ENCODE measurements at places on chromosomes 11 and 22.

GRCh38 chr22:31603574-31603973, 58.4 kb downstream of the PISD start:
- DNase-seq, result no peak

GRCh38 chr11:67381244-67381972, 8.0 kb upstream of the CLCF1 start:
- DNase-seq, result no peak

- no peak for DNase-seq
Measured at GRCh38 chr22:34072585-34072984, 152.3 kb upstream of the LARGE1 start.

DNA sequence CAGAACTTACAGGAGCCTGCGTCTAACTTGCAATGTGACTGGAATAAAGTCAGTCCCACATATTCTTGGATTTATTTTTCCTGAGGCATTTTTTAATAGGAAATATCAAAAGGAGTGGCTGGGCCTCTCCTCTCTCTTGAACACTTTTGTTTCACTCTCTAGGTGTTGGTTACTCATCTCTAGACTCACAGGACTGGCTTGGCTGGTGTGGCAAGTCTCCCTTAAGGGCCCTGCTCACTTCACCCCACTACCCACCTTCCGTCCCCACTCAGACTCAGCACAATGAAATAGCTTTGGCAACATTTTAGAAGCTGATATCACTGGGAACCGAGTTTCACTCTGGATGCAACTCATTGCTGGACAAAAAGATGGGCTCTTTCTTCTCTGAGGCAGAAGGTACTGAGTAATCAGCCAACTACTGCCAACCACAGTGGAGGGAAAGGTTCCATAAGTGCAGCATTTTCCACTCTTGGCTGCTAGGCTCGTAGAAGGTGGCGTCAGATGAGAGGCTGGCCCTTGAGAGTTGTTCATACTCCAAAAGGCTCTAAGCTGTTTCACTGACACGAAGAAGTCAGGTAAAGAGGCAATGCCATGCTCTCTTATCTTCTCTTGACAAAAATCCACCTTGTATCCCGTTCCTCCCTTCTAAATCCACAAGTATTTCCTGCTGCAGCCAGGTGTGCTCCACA, 390.6 kb downstream of the SOX6 start:
- no peak for DNase-seq

DNA sequence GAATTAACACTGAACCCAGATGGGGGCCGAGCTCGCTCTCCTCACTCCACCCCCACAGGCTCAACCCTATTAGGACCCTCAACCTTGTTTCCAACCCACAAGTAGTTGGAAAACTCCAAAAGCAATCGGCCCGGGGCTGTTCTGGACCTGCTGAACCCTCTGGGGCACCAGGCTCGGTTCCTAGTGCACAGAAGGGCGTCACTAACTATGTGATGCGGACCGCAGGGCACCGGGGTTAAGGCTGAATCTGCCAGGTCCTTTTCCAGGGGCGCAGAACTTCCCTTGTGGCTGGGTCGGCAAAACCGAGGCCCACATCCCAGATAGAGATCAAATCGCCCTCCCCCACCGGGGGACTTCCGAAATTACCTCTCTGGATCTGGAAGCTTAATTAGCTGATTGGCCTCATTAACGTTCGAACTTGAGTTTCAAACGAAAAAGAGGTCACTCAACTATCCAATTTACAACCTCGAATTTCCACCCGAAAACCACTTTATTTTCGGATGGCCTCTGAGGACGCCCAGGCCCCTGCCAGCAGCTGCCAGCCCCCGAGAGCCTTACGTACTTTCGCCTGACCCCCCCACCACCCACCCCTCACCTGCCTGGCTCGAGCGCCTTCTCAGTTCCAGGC, 1.7 kb downstream of the SHANK2 start:
- no peak for DNase-seq

DNA sequence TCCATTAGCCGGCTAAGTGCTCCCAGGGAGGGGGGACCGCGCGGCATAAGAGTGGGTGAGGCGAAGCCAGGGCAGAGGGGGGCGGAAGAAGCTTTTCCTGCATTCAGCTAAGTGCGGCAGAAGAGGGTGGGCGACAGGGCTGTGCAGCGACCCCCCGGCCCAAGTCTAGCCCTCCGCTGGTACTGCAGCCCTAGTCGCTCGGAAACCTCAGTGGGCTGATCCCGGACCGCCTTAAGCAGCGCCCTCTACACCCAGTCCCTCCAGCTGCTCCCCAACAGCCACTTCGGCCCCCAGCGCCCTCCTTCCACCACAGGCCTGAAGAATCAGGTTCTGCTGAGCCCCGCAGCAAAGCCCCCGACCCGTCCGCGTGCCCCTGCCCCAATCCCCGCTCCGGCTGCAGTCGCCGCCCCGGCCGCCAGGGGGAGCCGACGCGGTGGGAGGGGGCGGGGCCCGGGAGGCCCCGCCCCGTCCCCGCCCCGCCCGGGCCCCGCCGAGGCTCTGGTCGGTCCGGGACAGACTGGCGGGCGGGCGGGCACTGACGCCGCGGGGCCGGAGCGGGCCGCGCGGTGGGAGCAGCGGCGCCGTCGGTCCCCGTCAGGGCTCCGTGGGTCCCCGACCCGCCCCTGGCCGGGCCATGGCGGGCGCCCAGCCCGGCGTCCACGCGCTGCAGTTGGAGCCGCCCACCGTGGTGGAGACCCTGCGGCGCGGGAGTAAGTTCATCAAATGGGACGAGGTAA, at the start of gene PLCB3:
Gene PLCB3 (plus strand): TSS at position 515 of the 737 bp plus-strand sequence. CDS start 120 bp downstream, at position 635.
- DNase-seq, result peak; percentile 50

- no peak for DNase-seq
Measured at GRCh38 chr11:47564933-47565339, 463 bp upstream of the PTPMT1 start.

- DNase-seq, result no peak
Measured at GRCh38 chr11:76794371-76795289, 11.5 kb downstream of the TSKU start.

DNA sequence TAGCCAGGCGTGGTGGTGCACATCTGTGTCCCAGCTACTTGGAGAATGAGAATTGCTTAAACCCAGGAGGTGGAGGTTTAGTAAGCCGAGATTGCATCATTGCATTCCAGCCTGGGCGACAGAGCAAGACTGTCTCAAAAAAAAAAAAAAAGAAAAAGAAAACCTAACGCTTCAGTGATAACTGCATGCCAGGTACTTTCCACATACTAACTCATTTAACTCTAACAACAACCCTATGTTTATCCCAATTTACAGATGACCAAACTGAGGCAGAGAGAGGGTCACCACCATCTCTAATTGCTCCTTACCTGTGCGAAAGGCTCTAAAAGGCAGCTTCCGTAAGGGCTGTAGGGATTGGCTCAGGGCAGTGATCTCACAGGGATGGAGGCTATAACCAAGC, 11.6 kb downstream of the PISD start:
- no peak for DNase-seq

GRCh38 chr11:19208181-19208580, 6.4 kb upstream of the CSRP3 start:
- no peak for DNase-seq

GRCh38 chr11:72247584-72247983, 3.6 kb upstream of the PHOX2A start:
- no peak for DNase-seq

DNA sequence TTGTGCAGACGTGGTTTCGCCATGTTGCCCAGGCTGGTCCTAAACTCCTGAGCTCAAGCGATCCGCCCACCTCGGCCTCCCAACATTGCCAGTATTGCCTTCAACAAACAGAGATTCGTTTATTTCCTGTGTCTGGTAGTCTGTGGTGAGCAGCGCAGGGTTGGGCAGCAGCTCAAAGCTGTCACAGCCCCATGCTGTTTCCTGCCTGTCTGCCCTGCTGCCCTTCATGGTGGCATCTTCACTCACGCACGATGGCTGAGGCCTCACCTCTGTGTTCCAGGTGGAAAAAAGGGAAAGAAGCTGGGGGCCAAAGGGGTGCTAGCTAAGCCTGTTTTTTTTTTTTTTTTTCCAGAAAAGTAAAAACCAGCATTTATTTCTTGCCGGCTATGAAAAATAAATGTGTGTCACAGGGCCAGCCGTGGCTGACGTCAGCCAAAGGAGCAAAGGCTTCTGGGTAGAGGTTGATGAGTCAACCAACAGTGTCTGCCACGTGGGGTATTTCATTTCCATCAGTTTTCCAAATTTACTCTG, 28.8 kb downstream of the TBC1D22A start:
- DNase-seq, result peak; percentile 72

GRCh38 chr11:75802913-75803820, 11.8 kb upstream of the UVRAG start:
- DNase-seq, result peak; percentile 70

GRCh38 chr11:47943721-47944586, 36.4 kb upstream of the PTPRJ start:
- no peak for DNase-seq

DNA sequence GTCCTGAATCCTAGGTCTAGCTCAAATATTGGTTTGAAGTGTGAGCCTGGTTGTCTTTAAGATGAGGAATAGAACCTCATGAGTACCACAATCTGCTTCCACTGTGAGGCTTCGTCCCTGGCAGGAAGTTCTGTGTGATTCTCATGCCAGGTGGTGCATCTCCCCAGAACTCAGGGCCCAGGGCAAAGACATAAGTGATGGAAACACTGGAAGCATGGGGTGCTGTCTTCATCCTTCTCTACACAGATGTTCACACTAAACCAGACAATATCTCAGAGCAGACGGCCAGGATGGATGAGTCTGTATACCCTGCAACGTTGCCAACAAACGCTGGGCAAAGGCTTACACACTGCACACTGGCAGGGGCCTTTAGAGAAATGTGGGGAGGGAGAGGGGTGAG, 475.9 kb upstream of the B3GAT1 start:
- no peak for DNase-seq

DNA sequence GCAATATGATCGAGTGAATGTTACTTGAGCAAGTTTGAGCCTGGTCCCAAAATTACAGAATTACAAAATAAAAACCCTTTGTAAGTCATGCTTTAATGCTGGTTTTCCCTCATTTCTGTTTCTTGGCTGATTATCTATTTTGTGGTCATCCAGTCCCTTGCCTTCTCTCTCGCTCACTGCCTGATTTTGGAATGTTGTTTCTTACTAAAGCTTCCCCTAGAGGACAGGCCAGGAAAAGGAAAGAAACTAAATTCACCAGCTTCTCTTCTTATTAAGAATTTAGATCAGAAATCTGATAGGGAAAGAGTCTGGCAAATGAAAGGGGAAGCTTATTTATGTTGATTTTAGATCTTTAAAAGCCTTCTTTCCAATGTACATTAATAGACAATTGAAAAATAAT, 16.6 kb upstream of the BDNF start:
- no peak for DNase-seq

DNA sequence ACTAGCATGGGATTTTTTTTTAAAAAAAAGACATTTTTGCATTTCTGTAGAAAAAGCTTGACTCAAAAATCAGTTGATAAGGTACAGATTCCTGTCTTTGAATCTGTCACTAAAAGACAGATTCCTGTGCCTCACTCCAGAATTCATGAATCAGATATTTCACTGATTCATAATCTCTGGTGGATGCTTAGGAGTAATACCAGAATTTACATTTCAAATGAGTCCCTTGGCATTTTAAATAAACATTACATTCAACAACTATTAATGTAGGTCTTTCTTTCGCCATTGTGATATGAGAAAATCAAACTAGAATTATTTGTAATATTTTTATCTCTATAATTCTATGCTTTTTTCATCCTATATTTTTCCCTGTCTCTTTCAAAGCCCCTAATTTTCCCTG, 128.3 kb downstream of the APIP start:
- no peak for DNase-seq

GRCh38 chr11:119894916-119895315, 165.9 kb upstream of the NECTIN1 start:
- DNase-seq, result no peak

GRCh38 chr22:31776231-31776630, 22.4 kb downstream of the DEPDC5 start:
- DNase-seq, result no peak

- no peak for DNase-seq
Measured at GRCh38 chr11:123111465-123111864, 49.5 kb upstream of the HSPA8 start.

DNA sequence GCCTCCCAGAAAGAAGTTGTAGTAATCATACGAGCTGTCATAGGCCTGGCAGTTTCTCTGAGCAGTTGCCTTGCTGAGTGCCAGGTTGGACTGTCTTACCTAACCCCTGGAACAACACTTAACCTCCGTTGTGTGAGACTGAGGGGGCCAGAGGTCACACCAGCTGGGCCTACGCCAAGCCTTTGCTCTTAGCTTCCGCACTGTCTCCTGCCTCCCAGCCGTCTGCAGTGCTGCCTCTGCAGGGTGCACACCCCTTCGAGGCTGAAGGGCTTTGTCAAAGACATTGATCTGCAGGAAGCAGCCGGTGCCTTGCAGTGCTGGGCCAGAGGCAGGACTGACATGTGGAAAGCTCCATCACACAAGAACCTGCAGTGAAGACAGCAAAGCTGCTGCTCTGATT, 16.7 kb downstream of the TAB1 start:
- DNase-seq, result no peak

GRCh38 chr11:25988178-25988577, 343.8 kb upstream of the ANO3 start:
- DNase-seq, result no peak

DNA sequence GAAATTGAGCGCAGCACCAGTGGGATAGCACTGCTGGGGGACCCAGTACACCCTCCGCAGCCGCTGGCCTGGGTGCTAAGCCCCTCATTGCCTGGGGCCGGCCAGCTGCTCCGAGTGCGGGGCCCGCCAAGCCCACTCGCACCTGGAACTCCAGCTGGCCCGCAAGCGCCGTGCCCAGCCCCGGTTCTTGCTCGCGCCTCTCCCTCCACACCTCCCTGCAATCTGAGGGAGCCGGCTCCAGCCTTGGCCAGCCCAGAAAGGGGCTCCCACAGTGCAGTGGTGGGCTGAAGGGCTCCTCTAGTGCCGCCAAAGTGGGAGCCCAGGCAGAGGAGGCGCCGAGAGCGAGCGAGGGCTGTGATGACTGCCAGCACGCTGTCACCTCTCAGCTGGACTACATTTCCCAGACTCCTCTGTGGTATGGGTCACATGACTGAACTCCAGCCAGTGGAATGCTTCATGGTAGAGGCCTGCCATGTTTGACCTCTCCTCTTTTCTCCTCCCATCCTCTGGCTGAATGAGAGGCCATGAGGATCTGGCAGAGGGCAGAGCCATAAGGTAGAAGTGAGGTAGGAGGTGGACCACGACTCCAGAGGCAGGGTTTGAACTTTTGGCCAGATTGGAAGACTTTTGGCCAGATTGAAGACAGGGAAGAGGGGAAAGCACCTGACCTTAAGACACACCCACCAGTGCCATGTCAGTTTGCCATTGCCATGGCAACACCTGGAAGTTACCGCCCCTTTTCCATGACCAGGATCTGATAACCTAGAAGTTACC, 6.2 kb downstream of the MRGPRD start:
- DNase-seq, result no peak

DNA sequence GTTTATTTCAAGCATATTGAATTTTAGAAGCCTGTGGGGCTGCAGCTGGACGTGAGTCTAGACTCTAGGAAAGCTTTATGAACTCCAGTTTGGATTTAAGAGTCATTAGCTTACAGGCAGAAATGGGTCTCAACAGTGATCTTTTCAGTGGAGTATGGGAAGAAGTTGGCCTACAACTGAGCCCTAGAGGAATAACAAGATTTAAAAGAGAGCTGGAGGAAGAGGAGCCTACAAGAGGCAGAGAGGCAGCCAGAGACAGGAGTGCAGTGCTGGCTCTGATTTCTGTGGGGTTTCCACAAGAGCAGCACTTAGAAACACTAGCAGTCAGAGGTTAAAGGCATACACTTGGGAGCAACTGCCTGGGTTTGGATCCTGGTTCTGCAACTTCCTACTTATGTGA, 17.9 kb downstream of the APOL5 start:
- DNase-seq, result no peak

GRCh38 chr11:128857341-128857740, 9.8 kb downstream of the KCNJ1 start:
- DNase-seq, result no peak

- DNase-seq, result no peak
Measured at GRCh38 chr22:39446239-39446721, 10.5 kb upstream of the MGAT3 start.

Measured in central memory CD8-positive, alpha-beta T cell (primary cell).